ENCODE measurements at places on chromosomes 16 and 17. TPM values are rescaled to one million over a fixed set of nuclear protein-coding genes. Genes with fewer than 3 reads are reported as not detected.

DNA sequence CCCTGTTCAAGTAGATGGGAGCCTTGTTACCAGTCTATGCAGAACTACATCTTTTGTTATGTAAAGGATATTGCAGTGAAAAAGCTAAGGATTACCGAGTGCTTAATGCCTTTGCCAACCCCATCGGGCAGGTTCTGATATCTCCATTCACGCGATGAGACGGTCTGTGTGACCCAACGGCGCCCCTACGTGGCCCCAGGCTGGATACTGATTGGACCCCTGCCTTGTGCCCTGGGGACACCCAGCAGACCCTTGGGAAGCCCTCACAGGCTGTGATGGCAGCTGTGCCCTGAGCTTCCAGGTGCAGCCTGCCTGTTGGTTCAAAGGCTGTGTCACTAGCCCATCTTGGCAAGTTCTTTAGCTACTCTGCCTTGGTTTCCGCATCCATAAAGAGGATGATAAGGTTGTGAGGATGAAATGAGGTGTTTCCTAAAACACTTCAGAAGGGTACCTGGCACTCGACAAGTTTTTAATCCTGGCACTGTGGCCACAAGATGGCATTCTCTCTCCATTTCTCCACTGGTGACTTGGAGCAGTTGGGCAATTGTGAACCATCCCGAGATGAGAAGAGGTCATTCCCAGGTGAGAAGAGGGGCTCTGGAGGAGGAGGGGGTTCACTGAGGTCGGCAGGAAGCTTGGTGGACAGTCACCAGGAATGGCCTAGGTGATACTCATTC, 33.6 kb downstream of the HAPSTR1 start:
- no peak for DNase-seq

DNA sequence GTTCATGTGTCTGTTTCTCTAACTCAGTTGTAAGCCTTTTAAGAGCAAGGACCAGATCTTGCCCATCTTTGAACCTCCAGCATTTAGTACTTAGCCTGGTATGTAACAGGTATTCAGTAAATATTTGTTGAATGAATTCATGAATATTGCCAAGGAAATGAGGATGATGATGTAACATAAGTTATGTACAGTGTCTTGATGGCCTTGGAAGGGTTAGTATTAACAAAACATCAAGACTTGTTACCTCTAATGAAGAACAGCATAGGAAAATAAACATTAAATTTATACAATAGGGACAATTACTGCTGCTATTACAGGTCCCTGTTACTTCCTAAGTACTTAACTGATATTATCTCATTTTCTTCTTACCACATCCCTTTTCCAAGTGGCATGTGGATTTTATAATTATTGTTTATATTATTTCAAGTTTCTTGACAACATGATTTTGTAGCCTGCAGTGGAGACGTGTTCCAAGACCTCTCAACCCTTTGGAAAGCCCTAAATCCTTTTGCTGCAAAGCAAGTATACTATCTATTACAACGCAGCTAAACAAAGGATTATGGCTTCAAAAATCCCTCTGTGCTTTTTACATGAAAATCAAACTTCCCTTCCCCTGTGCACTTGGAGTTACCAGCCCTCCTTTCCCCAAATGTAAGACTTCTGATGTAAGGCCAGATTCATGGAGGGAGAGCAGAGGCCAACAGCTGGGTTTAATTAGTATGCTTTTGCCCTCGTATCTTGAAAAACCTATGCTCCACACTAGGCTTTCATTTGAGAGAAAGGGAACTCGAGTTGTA, 77.4 kb upstream of the SMIM36 start:
- no peak for DNase-seq

Gene METRN
- 60.4 TPM for total RNA-seq

DNA sequence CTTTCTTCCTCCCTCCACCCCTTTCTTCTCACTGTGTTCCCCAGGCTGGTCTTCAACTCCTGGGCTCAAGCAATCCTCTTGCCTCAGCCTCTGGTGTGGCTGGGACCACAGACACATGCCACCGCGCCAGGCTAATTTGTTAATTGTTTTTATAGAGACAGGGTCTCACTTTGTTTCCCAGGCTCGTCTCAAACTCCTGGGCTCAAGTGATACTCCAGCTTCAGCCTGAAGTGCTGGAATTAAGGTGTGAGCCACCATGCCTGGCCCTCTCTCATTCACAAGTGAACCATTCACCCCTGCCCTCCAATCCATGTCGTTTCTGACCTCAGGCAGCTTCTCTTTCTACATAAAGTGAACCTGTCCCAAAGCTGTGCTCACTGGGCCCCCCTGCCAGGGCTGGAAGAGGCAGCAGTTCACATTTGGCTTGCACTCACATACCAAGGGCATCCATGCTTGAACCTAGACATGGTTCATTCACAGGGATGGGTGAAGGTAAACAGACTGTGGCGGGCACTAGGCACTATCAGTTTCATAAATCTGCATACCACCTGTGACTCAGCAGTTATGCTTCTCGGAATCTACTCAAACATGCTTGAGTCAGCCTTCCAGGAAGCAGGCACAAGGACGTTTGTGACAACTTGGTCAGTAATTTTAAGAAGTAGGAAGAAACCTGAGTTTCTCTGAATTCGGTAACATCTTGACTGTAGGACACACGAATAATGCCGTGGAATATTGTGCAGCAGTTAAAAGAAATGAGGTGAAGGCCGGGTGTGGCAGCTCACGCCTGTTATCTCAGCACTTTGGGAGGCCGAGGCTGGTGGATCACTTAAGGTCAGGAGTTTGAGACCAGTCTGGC, 6.0 kb upstream of the RNF213 start:
- peak; percentile 60 for DNase-seq

DNA sequence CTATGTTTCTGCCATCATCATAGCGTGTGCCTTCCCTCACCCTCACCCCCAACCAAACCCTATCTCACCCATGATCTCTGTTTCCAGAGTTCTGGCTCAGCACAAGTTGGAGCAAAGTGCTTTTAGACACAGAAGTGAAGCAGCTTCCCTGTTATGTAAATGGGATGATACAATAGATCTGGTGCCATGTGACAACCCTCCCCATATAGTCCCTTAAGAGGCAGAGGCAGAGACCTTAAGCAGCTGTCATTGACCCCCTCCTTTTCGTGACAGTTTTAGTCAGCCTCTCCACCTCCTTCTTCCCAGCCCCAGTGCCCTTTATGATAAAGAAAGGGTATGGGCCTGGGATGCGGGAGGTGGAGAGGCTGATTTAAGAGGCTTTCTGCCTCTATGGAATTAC, 40.3 kb upstream of the MED13 start:
- no peak for DNase-seq

DNA sequence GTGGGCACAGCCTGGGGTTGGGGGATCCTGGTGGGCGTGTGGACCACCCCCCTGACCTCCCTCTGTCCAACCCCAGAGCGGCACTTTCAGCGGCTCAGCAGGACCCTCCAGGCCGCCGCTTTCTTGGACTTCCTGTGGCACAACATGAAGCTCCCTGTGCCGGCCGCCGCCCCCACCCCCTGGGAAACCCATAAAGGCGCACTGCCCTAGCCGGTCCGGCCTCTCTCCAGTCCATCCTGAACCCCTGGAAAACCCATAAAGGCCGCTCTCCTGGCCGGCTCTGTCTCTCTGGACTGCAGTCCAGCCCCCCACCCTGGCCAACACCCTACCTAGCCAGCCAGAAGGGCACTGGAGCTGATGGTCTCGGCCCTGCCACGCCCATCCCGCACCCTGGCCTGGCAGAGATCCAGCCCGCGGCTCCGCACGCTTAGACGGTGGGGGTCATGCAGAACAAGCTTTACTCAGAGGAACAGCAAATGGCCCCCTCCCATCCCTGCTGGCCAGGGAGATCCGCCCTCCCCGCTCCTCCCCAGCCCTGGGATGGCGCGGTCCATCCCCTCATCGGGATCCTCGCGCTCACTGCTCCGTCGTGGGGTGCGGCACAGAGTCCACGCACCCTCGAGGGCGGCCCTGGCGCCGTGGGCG, 2.7 kb downstream of the NOXO1 start:
- DNase-seq = no peak

GRCh38 chr17:58911741-58912343, 156.2 kb downstream of the PPM1E start:
- no peak for DNase-seq

Gene ACSM5
- total RNA-seq = 1.5 TPM

DNA sequence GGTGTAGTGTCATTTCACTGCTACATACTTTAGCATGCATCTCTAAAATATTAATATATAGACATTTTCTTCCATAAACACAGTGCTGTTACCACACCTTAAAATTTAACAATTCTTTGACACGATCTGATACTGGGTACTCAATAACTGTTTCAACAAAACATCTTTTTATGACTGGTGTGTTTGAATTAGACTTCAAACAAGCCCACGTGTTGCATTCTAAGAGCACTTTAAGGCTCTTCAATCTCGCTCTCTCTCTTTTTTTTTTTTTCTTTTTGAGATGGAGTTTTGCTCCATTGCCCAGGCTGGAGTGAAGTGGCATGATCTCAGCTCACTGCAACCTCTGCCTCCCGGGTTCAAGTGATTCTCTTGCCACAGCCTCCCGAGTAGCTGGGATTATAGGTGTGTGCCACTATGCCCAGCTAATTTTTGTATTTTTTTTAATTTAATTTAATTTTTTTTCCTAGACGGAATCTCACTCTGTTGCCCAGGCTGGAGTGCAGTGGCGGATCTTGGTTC, 15.8 kb upstream of the SLC46A1 start:
- no peak for DNase-seq

Data from Right ventricle myocardium inferior (tissue), 1 donor.